Hindlimb muscle (tissue), 1 donor: ENCODE measurements at places on chromosomes 13 and 19. TPM values are rescaled to one million over a fixed set of nuclear protein-coding genes. Genes with fewer than 3 reads are reported as not detected.

DNA sequence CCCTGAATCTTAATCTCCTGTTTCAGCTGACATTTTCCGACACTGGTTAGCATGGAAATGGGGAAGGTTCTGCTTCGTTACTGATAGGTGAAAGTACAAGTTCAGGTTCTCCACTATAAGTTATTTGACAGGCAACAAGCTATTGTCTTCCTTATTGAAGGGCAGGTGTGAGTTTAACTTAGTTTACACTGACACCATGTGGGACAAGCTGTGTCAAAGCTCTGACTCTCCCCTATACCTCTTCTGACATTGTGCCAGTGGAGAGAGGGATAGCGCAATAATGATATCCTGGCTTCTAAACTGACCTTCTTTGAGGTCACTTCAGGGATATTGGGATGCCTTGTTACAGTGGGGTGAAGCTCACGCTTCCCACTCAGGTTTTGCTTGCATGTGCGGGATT is 587.0 kb upstream of the SLITRK5 start:
- DNase-seq = no peak

Gene EDNRB
- 10.6 TPM for polyA plus RNA-seq

Gene ING1
- 10.1 TPM for polyA plus RNA-seq

Gene ZNF773
- 6.8 TPM for polyA plus RNA-seq
